ENCODE measurements at places on chromosomes 1 and 21.

DNA sequence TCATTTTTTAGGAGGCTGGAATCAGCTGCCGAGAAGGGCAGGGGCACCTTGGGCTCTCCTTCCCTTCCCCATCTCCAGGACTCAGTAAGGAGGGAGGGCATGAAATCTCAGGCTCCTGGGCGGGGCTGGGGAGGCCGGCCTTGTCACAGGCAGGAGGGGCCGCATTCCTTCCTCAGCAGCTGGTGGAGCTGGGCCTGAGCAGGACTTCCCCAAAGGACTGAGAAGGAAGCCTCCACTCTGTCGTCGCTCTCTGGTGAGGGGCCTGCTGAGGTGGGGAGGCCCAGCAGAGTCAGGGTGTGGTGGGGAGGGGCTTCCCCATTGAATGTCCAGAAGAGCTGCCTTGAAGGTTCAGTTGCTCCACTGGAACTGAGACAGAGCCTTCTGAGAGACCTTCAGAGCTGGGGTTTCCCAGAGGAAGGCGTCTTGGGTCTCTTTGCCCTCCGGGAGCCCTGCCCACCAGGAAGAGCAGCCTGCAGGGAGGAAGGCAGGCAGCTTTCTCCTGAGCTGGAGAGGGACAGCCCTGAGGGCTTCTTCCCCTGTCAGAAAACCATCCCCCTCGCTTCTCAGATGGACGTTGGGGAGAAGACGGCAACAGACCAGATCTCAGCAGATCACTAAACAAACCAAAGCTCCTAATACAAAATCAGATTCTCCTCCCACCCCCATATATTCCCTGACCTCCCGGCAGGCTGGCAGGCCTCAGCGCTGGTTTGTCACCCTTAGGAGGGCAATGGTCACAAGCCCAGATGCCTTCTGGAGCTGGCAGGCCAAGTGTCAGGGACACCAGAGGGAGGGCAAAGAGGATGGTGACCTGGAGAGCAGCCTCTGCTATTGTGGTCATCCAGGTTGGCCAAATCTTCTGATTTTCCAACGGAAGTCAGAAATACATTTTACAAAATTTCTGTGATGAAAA, 10.7 kb downstream of the KCNA10 start:
- DNase-seq, result no peak

DNA sequence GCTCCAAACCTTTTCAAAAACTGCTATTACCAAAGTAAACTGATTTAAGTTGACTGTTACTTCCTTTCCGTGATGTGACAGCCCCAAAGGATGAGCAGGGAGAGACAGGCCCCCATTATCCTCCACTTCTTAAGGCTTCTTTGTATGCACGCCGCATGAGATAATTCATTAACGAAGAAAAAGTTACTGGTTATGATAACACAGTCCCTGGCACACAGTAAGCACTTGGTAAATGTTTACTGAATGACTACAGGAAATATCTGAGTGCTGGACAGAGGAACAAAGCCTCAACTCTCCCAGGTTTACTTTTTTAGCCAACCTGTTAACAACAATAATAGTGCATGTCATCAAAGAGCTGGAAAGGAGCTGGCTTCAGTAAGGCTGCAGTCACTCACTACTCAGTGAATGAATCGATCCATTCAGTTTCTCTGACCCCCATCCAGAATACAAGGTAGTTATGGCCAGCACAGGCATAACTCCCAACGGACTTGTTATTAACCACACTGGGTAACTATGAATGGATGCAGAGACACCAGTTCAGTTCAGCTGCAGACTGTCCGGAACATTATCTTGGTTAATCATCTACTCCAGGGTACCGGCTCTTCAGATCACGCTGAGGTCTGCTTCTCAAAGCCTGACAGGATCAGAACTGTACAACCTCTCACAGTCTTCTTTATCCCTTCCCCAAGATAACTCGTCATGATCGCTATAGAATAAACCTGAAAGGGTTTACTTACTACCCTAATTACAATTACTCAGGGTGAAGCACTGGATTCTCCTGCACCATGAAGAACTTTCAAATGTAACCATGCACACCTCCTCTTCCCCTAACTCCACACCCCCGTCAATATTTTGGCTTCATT, 58.3 kb downstream of the TGFBR3 start:
- no peak for DNase-seq

- DNase-seq, result no peak
These were observed 80.7 kb downstream of the JMJD4 start for GRCh38 chr1:227654431-227654830.

DNA sequence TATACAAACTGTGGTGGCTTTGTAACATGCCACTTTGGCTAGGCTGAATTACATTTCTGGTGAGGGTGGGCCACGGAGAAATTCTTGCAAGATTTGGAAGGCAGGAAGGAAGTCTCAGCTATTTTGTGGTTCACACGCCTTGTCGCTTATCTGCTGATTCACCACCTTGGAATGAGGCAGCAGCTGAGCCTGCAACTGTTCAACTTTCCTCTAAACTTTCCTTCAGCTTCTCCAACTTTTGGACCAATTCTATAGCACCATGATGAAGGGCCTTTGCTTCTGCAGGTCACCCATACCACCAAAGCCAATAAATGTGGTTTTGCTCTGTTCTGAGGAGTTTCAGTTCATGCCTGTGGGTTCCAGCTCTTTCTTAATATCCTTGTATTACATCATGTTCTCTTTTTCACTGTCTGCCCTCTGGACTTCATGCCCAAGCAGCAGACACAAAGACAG, 337.6 kb upstream of the SNX7 start:
- DNase-seq, result peak; percentile 15

DNA sequence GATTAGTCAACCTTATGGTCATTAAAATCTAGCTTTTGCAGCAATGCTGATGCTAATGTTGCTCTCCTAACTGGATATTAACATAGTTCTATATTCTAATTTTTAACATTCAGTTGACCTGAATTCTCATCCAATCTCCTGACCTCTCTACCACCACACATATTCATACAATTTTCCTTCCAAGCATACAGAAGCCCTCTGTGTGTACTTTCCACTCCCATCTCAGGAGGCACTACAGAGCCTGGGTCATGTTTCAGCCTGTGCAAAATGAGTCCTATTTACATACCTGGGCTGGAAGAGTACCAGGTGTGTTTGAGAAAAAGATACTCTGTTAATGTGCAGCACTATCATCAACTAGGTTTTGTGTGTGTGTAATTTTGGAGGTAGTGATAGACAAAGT, 486.3 kb downstream of the NEGR1 start:
- DNase-seq, result no peak

- no peak for DNase-seq
These were observed 38.5 kb downstream of the DISC1 start for GRCh38 chr1:231665101-231665500.

GRCh38 chr1:2121101-2121691, 71.0 kb downstream of the PRKCZ start:
- no peak for DNase-seq

- DNase-seq, result no peak
These were observed 98.4 kb downstream of the TTLL7 start for GRCh38 chr1:83900524-83900923.

- no peak for DNase-seq
These were observed 502.5 kb upstream of the ADGRL2 start for GRCh38 chr1:81298266-81298665.

DNA sequence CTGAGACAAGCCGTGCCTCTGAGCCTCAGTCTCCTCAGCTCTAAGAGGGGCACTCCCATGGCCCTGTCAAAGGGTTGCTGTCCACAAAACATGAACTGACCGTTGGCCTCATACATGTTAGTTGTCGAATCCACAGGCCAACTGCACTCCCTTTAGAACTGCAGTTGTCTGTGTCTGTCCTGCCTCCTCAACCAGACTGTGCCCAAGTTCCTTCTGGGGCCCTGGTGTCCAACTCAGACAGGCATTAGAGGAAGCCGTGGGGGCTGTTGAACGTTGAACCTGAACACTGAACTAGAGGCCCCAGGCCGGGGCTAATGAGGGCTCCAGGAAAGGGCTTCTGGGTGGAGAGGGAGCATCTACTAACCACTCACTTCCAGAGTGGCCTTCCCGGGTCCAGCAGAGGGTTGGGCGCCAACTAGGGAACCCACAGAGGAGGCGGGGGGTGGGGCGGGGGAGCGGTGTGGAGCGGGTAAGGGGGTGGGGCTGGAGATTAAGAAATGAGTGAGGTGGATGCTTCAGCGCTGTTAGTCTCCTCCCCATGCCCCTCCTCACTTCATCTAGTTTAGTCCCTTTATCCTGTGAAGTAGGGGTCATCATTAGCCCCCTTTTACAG, at the start of gene RAB42:
RAB42 (plus strand) TSS at position 558 of the 613 bp plus-strand sequence. CDS start 247 bp downstream, outside the sequence.
- no peak for DNase-seq

DNA sequence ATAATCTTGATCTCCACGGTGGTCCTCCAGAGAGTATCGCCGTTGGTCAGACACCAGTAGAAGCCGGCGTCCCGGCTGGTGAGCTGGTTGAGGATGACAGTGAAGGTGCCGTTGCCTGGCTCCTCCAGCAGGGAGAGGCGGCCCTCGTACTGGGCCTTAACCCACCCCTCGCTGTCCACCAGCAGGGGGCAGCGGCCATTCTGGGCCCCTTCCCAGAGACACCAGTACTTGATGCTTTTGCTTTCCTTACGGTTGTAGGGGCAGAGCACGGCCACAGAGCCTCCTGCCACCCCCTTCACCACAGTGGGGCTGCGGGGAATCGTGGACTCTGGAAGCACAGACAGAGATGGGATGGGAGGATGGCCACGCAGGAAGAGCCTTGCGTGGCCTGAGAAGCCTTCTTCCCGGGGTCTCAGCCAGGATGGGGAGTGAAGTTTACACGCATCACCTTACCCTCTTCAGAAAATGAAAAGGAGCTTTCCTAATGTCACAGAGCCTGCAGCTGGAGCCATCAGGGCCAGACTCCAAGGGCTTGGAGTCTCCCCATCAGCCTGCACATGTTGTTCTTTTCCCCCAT, 10.7 kb downstream of the PIGR start:
- DNase-seq, result no peak

DNA sequence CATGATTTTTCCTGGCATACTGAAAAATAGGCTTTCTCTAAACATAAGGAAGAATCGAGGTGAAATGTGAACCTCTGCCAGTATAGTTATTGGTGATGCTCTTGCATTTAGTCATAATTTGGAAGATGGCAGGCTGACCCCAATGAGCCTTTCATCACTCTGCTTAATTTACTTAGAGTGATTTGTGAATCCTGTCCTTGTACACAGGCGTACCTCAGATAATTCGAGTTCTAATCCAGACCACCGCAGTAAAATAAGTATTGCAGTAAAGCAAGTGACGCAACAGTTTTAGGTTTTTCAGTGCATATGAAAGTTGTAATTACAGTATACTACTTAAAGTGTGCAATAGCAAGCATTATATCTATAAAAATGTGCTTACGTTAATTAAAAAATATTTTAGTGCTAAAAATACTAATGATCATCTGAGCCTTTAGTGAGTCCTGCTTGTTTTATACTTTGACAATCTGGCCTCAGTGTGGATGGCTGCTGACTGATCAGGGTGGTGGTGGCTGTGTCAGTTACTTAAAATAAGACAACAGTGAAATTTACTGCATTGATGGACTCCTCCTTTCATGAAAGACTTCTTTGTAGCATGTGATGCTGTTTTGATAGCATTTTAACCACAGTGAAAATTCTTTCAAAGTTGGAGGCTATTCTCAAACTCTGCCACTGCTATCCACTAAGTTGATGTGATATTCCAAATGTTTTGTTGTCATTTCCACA, 1.7 kb downstream of the PKNOX1 start:
- no peak for DNase-seq

- DNase-seq, result no peak
These were observed 62.8 kb downstream of the PIK3CD start for GRCh38 chr1:9714257-9714718.

- DNase-seq, result no peak
These were observed 196.1 kb upstream of the ESRRG start for GRCh38 chr1:216919060-216919970.

DNA sequence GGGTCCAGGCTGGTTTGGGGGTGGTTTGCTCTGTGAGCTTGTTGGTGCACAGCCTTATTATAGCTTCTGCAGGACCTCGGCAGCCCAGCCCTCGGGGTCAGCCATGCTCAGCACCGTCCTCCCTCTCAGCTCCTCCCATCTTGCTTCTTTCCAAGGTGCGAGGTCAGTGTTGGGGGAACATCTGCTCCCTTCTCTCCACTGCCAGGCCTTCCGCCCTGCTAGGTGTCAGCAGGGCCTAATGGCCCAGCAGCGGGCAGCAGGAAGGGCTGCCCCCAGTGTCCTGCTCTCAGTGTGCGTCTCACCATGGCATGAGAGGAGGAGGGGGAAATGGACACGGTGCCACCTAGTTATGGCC, 36.5 kb upstream of the LRRC3 start:
- no peak for DNase-seq

GRCh38 chr1:12040457-12041051, 21.3 kb downstream of the MIIP start:
- DNase-seq, result no peak

- no peak for DNase-seq
These were observed 369.4 kb downstream of the KCNH1 start for GRCh38 chr1:210764536-210764935.

DNA sequence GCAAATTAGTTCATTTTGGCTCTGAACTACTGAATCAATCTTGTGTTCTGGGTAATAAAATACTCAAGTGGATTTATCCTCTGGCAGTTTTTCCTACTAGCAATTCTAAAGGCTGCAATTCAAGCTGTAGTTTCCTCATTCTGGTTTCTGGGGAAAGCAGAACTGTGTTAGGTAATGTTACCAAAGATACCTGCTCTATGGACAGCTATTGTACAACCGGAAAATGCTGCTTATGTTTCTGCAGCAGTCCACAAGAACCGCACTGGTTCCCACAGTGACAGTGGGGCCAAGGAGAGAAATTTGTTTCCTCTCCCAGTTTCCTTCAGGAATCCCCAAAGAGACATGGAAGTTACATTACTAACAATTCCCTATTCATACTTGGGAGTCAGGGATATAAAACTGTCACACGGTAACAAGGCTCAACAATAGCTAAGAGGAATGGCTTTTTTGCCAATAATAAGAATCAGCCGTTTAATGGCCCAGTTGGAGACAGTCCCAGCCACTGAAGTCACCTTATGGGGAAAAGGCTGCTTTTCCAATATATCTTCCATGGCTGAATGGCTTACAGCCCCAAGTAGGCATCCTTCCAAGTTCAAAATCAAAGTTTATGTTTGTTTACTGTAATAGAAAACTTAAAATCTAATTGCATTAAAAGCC, 52.6 kb downstream of the PCNX2 start:
- no peak for DNase-seq

GRCh38 chr21:38878379-38879179, 72.8 kb downstream of the ETS2 start:
- DNase-seq, result no peak

- DNase-seq, result no peak
These were observed 11.8 kb upstream of the DENND1B start for GRCh38 chr1:197787056-197787455.

- DNase-seq, result no peak
These were observed 220.1 kb downstream of the COL24A1 start for GRCh38 chr1:85936470-85936869.

All from stimulated activated CD8-positive, alpha-beta memory T cell treated with anti-CD3 and anti-CD28 coated beads, Interleukin-7, amount 100 ng/mL, for 4 hours (primary cell).